ENCODE measurements at places on chromosomes 12 and 14. TPM values are rescaled to one million over a fixed set of nuclear protein-coding genes. Genes with fewer than 3 reads are reported as not detected.
A peak's percentile ranks its signal among the peaks of the same experiment; 100 is the strongest.

The RPL10L gene
- not detected for total RNA-seq

The KERA gene
- not detected for total RNA-seq

The TAS2R8 gene
- total RNA-seq = not detected

The EIF2S3B gene
- 1.4 TPM for total RNA-seq

The SIX1 gene
- 0.12 TPM for total RNA-seq

The RITA1 gene
- 11.0 TPM for total RNA-seq

The BEGAIN gene
- 0.68 TPM for total RNA-seq

The SYNE2 gene
- 99.8 TPM for total RNA-seq

The VWF gene
- 53.7 TPM for total RNA-seq

The FBLN5 gene
- 2.8 TPM for total RNA-seq

The LTBP2 gene
- total RNA-seq = 14.4 TPM

The DUSP6 gene
- total RNA-seq = 15.0 TPM

DNA sequence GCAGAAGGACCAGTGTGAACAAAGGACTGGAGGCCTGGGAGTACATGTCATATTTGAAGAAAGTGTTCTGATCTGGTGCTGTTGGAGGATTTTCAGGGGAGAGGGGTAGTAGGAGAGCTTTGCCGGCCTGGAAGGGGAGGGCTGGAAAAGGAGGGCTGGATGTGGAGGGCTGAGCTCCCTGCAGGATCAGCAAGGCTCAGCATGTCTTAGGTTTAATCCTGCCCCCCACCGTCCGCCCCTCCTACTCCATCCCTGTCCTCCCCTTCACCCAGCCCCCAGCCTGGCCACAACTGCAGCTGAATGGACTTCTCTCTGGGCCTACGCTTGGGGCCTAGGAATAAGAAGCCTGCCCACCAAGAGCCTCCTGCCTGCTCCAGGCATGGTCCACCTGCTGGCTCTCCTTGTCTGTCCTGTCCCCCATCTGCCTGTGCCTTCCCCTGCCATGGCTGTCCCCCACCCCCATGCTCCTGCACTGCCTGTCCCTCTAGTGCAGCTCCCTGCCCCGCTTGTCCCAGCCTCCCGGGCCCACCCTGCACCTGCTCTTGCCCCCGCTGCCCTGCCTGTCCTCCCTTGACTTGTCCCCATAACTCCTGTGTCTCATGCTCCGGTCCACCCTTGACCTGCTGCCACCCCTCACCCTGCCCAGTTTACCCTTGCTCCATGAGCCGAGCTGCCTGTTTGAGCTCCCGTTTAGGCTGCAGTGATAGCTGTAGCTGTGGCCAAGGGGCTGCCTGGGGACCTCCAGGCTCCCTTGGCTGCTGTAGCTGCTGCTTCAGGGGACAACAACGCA, 9.8 kb upstream of the RARG start:
- ATAC-seq = peak; percentile 16

DNA sequence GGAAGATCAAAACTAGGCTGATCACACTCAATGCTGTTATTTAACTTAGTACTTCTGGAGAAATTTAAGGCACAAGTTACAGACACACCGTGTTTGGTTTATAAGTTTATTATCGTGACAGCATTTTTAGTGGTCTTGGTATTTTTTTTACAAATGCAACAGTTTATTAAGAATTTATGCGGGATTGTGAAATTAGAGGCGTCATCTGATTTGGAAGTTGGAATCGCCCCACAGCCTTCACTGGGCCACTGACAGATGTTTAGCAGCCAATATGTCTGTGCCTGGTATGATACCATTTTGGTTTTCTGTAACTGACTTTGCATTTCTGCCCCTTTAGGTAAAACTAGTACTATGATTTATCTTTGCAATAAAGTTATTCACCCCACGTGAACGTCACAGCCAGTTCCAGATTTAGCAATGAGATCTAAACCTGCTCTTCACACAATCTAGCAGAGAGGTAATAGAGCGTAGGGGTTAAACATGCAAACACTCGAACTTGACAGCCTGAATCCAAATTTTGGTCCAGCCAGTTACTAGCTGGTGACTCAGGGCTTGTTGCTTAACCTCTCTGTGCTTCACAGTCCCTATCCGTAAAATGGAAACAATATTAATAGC, 73.2 kb upstream of the SSTR1 start:
- ATAC-seq = peak; percentile 79

- no peak for ATAC-seq
Observed at GRCh38 chr14:96888593-96888992, 91.4 kb downstream of the VRK1 start.

GRCh38 chr12:95634622-95635621, 83.6 kb upstream of the USP44 start:
- peak; percentile 14 for ATAC-seq

- peak; percentile 49 for ATAC-seq
Observed at GRCh38 chr12:64890873-64891468, 66.5 kb downstream of the TBC1D30 start.

DNA sequence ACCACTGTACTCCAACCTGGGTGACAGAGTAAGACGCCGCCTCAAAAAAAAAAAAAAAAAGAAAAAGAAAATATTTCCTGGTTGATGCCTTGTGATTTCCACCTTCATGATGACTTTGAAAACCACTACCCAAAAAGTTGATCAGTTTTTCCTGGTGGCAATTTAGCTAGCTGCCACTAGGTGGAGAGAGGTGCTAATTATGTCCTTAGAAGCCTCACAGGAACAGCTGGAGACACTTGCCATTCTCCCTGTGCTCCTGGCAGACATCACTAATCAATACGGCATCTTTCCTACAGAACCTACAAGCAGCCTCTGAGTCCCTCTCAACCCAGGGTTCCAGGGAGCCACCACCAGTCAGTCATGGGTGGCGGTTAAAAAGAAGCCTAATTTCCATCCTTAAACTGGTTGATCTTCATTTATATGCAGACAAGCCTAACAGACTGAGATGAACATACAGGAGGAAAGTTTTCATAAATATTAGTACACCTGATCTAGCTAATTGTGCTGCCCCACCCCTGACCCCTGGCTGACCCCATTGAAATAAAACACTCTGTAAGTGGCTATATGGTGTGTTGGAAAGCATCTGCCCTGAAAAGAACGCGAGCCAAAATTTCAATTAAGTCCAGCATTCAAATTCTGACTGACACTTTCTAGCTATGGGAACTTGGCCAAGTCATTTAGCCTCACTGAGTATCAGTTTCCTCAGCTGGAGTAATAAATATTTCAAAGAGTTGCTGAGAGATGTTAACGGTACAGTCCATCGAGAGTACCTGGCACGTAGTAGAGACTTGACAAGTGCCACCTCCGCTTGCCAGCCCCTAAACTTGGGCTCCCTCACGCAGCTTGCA, 6.2 kb upstream of the OAS1 start:
- ATAC-seq = peak; percentile 61

DNA sequence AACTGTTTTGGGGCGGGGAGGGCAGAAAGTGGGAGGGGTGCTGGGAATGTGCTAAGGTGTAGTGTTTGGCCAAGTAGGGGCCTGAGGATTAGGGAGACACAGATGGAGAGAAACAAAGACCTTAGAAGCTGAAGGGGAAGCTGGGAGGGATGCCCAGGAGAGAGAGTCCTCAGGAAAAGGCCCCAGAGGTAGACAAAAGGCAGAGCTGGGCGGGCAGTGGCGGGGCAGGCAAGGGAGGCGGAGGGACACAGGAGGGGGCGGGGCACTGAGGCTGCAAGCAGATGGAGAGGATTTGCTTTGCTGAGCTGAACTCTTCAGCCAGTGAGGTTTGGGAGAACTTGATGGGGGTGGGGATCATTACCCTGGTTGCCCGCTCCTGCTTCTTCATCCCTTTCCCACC, 2.8 kb downstream of the PTMS start:
- no peak for ATAC-seq

DNA sequence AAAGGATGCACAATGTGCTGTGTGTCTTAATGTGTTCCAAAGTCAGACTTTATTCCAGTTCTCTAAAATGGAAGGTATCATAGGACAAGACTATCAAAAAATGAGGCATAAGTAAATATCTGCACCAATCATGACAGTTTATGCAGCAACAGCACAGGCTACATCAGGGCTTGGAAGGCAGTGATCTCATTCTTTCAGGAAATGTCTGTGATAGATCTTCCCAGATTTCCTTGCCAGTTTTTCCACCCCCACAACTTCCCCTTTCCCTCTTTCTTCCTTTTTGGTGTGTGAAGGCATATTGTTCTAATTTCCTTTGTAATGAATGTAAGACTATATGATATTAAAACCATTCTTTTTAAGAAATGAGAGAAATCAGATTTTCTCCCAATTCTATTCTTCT, 326.7 kb downstream of the ATP23 start:
- no peak for ATAC-seq

DNA sequence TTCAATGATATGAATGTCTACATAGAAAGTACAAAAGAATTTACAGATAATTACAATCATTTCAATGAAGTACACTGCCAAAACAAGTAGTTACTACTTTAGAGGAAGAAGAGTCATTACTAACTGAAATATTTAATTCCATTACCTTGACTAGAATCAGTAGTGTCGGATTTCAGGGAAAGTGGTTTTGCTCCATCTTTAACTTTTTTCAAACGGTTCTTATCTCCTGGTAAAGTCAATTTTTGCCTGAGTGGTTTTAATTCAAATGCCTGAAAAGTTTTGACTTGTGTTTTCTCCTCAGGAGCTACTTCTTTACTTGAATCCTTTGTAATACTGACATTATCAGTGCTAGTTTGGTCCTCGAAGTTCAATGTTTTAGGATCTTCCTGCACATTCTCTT, 6.9 kb downstream of the ZFC3H1 start:
- no peak for ATAC-seq

All from esophagus mucosa (tissue), 1 donor.